ENCODE measurements at places on chromosomes 1 and 21.

DNA sequence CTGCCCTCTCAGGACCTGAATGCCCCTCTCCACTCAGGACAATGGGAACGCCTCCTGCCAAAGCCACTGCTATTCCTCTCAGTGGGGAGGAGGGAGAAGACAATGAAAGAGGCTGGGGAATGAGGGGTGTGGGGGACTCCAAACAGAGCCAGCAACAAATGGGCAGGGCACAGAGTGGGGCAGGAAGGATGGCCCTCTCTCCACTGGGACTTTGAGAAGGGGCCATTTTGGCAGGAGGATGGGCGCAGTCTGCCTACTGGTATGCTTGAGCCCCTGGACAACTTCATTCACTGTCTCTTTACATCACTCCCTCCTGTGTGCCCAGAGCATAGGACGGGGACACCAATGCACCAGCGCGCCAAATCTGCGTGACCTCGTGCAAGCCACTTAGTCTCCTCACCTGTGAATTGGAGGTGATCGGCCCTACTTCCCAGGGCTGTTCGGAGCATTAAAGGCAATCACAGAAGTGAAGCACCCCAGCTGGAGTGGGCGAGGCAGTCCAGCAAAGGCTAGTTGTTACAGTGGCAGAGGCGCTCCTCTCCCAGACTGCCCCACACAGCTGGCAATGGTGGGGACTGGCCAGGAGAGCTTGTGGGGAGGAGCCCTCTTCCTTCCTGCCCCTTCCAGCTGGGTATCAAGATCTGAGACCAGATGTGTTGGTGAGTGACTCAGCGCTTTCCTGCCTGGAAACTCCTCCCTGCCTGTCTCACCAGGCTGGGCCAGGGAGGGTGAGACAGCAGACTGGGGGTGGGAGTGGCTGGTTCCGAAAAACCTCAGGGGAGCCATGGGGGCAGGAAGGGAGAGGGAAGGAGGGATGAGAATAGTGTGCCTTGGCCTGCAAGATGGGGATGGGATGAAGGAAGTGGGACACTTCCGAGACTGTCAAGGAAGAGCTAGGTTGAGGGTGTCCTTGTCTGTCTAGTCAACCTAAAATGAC, 22.4 kb upstream of the SYNC start:
- peak; percentile 83 for DNase-seq

GRCh38 chr1:224331326-224331725, 1.4 kb upstream of the NVL start:
- DNase-seq, result no peak

- peak; percentile 65 for DNase-seq
Measured at GRCh38 chr1:112527266-112528010, 18.7 kb downstream of the WNT2B start.

- no peak for DNase-seq
Measured at GRCh38 chr1:226098870-226099835, 36.6 kb downstream of the H3-3A start.

DNA sequence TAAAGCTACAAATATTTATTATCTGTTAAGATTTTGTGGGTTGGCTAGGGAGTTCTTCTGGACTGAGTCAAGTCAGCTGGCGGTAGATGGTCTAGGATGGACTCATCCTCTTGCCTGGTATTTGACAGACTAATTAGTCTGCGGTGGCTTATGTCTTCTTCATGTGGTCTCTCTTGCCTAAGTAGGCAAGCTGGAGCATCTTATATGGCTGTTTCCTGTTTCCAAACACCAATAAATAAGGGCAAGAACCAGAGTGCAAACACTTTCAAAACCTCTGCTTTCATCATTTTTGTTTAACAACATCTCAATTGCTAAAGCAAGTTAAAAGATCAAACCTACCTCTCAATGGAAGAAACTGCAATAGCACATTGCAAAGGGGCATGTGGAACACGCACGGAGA, 484.8 kb downstream of the PTPRC start:
- peak; percentile 46 for DNase-seq

- no peak for DNase-seq
Measured at GRCh38 chr1:229238674-229239415, 32.1 kb upstream of the RAB4A start.

- DNase-seq, result no peak
Measured at GRCh38 chr1:31708324-31708723, 4.5 kb upstream of the COL16A1 start.
